Left hindlimb (tissue), 1 donor: ENCODE measurements at places on chromosomes 11 and 22.

DNA sequence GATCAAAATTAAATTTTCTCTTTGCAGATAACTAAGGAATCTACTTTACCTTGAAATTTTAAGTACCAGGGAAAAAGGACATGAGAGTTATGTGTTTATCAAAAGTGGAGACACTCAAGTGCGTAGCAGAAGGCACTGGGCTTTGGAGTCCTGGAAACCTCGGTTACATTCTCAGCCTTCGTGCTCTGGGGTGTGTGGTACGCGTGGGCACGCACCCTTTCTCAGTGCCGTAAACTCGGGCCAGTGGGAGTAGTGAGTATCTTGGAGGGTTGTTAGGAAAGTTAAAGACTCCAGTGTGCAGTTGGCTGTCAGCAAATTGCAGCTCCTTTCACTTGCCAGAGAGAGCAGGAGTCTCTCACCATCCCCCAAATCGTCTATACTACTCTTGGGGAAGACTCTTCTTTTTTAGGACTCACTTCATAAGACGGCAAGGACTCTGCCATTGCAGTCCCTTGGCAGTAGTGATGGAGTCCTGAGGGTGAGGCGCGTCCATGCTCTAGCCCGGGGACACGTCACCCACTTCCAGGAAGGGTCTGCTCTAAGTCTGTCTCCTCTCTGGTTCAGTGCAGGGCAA lies 171.8 kb downstream of the TBC1D22A start:
- DNase-seq: no peak

DNA sequence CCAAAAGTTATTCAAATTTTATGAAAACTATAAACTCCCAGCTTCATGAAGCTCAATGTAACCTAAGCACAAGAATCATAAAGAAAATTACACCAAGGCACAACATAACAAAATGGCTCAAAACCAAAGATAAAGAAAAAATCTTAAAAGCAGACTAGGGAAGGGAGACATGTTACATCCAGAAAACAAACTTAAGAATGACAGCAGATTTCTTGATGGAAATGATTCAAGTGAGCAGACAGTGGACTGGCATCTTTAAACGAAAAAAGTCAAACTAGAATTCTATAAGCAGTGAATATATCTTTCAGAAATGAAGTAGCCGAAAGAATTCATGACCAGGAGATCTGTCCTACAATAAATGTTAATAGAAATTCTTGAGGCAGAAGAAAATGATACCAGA lies 75.6 kb downstream of the SHANK2 start:
- no peak for DNase-seq

DNA sequence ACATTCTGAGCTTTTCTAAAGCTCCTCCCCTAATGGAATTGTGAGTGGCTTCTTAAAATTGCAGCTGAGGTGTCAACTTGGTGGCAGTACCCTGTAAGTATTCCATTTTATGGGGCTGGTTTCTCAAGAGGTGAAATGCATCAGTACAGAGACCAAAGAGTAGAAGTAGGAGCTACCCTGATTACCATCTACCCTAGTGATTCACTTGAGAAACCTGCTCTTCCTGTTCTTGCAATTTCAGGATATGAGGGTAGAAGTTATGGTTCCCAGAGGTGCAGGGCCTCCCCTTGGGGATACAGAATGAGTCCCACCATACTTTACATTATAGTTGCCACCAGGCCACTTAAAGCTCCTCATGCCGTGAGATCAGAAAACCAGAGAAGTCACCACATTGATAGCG lies 944.6 kb downstream of the OPCML start:
- no peak for DNase-seq

DNA sequence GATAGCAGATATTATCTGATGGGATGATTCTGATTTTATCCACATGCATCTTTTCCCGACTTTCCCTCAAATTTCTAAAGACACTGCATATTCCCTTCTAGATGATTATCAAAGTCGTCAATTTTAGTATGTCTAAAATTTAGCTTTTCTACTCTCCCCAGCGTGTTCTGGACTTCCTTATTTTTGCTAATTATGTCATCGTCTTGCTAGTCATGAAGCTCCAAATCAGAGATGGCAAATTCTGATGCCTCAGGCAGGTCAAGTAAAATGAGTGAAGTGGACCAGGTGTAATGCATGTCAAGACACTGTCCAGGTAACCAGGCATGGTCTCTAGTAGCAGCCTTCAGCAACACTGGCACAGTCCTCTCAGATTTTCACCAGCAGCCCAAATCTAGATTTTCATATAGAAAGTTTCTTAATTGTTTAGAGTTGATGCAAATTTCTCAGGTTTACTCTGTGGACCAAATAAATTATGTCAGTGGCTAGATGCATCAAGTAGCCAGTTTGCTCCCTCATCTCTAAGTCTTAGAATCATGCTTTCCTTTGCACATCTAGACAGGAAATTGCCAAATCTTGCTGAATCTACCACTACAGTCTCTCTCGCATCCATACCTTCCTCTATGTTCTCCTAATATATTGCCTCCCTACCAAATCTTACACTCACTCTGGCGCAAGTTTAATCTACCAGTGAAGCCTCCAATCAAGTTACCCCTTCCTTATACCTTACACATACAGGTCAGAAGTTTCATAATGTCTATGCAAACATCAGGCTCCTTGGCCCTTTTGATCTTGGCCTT lies 10.6 kb downstream of the HSD17B12 start:
- DNase-seq: no peak

DNA sequence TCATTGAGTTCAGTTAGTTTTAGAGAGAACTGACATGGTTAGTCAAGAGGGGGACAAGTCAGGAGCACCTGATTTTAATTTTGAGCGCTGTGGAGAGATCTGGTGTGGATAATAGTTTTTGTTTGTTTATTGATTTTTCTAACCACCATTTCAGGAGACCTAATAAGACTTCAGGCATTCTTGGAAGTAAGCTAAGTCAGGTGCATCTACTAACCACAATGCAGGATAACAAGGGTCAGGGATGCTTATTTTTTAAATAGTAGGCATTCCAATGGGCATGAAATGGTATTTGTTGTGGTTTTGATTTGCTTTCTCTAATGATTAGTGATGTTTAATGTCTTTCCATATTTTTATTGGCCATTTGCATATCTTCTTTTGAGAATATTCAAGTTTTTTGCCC lies 212.1 kb downstream of the NAV2 start:
- no peak for DNase-seq

- no peak for DNase-seq
Measured at GRCh38 chr11:113526521-113526920, 51.3 kb upstream of the DRD2 start.

DNA sequence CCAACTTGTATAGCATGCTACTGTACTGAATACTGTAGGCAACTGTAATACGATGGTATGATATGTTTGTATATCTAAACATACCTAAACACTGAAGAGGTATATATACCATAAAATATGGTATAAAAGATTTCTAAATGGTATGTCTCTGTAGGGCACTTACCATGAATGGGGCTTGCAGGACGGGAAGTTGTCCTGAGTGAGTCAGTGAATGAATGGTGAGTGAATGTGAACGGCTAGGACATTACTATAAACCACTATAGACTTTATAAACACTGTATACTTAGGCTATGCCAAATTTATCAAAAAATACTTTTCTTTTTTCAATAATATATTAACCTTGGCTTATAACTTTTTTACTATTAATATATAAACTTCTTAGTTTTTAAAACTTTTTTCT lies 66.8 kb downstream of the ZC3H12C start:
- DNase-seq: no peak

DNA sequence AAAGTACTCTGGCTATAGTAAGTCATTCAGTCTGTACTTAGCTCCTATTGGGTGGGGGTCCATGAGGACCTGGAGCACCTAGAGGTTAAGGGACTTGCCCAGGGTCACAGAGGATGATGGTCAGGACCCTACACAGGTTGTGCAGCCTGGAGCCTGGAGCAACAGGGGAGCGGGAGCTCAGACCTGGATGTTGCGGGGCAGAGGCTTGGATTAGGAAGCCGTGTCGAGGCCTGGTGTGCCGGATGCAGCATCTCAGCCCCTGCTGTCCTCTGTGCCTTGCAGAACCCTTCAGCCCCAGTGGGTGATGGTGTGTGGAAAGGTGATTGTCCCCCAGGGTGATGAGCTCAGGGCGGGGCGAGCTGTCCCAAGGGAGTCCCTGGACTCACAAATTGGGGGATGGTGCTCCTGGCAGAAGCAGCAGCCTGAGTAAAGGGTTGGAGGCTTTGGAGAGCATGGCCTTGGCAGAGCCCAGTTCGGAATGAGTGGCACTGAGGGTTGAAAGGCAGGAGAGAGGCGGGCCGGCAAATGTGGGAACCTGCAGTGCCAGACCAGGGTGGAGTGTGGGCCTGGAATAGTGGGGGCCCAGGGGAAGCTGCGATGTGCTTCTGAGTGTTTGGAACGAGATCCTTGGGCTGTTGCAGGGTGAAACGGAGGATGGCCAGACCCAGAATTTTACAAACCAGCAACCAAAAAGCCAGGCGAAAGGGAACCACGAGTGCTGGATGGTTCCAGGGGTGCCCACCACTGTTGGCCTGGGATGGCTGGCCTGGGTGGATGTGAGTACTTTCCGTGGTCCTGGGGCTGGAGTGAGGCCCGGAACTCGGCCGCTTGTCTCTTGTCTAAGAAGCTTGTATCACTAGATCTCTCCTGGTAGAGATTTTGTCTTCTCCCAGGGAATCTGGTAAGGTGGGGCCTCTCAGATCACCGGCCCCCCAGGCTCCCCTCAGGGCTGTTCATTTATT lies 2.9 kb downstream of the TPCN2 start:
- DNase-seq: no peak

- DNase-seq: peak; percentile 39
Measured at GRCh38 chr11:95248666-95249467, 17.9 kb upstream of the SESN3 start.

DNA sequence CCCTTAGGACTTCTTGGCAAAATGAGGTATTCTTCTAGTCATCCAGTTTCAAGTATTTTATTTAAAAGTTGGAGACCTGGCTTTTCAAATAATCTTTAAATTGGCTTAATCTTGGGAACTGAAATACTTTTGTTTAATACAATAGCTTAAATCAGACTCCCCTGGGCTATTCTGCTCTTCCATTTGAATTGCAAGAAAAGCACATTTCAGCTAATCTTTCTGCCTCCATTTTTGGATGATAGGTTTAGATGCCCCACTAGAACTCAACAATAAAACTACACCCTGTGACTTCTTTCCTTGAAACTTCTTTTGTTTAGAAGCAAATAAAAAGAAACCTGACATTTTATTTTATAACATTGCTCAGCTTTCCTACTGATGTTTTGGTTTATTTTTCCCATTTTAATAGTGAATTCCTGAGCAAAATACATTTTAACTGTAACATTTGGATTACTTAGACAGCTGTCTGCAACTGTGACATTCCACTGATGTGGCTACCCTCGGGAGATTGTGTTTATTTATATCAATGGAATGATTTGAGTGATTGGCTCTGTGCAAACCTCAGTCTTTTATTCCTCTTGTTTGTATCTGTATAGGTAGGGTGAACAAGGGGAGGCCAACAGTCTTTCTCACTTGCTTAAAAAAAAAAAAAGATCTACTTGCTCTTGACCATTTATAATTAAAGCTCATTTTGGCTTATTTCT lies 1045.8 kb upstream of the CNTN5 start:
- DNase-seq: no peak

DNA sequence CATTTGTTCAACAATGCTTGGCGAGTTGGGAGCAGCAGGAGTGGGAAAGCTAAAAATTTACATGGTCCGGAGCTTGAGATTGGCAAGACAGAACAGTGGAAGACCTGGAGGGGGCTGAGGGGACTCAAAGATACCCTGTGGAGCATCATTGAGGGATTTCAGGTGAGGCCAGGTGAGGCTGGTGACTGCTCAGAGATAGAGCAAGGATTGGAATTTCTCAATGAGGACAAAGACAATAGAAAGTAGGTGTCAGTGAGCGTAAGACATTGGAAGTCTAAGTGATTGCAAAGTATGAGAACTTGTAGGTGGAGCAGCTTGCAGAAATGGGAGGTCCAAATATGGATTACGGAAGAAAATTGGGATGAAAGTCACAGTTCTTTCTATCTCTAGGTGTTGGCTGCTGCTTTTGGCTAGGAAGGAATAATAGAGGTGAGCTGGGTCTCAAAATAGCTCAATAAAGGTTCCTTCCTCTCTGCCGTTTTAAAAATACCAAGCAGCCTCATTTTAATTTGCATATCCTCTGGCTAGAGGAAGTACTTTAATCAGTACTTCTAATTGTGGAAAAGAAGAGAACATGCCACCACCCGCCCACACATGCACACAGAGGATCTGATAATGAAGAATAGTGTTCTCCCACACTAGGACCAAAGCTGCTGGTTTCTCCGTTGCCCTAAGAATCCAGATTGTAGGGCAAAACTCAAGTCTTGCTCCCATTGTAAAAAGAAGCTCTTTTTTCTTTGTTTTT lies 41.8 kb upstream of the SORL1-AS1 start:
- no peak for DNase-seq

GRCh38 chr11:91998481-91998880 lies 226.1 kb upstream of the FAT3 start:
- DNase-seq: no peak

DNA sequence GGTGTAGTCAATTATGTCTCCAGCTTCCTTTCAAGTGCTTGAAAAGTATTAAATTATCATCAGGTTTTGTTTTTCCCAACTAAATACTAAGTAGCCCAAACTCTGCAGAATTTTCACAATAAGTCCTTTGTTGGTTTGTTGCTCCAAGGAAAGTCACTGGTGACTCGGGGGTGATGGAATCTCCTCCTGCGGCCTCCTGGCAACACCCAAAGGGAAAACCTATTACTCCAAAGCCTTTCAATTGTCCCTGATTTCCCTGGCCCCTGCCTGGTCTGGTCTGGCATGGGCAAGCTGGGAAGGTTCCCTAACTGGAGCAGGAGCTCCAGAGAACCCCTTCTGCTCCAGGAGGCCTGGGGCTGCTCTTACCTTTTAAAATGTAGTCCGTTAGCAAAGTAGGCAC lies 47.9 kb downstream of the FEZ1 start:
- DNase-seq: no peak

DNA sequence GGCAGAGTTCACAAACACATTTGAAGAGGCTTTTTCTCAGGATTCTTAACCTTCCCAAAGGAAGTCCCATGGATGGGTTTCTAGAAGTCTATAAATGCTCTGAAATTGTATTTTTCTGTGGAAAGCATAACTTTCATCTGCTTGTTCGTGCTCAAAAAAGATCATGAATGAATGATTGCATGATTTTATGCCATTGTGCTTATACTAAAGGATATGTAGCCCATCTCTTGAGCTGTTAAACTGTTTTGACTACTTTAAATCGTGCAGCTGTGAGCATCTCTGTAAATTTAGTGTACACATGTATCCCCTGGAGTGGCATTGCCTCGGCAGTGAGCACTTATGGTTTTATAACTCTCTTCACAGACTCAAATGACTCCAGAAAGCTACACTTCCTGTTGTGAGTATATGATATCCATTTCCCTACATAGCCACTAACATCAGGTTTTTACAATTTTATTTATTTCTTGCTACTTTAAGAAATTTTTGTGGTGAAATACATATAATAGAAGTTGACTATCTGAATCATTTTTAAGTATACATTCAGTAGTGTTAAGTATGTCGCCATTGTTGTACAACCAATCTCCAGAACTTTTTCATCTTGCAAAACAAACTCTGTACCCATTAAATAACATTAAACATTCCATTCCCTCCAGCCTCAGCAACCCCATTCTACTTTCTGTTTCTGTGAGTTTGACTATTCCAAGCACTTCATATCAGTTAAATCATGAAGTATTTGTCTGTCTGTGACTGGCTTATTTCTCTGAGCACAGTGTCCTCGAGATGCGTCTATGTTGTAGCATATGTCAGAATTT lies 8.0 kb downstream of the NEAT1 start:
- DNase-seq: peak; percentile 24
